ENCODE measurements at places on chromosomes 1 and 21. TPM values are rescaled to one million over a fixed set of nuclear protein-coding genes. Genes with fewer than 3 reads are reported as not detected.

DNA sequence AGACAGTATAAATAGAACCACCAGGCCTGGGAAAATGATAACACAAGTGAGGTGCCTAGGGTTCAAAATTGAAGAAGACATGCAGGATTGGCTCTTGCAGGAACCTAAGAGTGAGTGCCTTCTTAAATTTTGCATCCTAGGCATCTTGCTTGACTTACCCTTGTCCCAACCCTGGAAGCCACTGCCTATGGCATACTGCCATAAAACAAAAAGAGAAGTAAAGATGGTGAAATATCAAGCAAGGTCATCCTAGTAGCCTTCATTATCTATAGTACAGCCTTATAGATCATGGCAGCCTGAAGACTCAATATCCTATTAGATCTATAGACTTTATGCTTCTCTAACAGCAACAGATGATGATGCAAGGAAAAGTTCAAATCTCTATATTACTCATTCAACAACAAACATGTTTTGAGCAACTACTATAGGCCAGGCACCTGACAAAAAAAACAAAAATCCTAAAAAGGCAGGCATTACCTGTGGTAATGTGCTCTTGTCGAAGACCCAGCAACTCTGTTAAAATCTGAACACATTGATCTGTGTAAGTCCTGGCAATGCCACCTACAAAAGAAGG lies 6.3 kb downstream of the AP4B1 start:
- no peak for DNase-seq

The JTB gene
- total RNA-seq: 123 TPM

- DNase-seq: no peak
Observed at GRCh38 chr21:31342348-31342747, 1.7 kb downstream of the TIAM1 start.

DNA sequence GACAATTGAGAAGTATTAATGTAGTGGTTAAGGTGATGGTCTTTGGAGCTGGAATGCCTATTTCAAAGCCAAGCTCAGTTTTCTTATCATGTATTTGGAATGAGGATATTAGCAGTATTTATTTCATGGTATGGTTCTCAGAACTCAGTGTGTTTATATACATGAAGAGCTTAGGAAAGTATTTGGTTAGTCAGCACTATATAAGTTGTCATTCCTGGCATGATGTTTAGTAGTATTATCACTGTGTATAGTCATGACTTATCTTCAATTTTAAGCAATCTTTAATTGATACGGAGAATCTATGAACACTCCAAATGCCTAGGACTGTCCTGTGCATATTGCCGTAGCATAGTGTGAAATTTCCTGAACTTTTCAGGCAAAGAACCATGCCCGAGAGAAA lies 501.9 kb upstream of the USP24 start:
- DNase-seq: no peak

DNA sequence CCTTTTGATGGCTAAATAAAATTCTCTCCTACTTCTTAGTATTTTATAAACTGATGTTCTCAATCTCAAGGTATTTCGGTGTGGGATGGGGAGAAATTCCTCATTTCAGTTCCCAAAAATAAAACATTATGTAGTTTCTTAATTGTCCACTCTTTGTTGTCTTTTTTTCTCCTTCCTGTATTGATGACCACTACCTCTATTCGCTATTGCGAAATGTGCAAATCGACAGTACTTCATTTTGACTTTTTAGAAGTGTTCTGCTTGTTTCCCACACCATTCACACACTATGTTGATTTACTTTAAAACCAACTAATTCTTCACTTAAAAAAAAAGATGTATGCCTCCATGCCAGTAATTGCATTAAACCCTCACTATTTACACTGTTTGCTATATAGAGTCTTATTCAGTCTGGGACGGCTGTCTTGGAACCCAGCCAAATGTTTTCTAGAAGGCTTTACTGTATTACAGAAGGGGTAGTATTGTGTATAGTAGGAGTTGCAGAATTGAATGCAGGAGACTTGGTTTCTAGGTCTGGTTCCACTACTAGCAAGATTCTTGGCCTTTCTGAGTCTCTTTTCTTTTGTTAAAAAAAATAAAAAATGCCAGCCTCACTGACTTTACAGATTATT lies 5.6 kb downstream of the RNF2 start:
- no peak for DNase-seq

The LRRC38 gene
- total RNA-seq: not detected

The CADM3 gene
- total RNA-seq: not detected

GRCh38 chr1:203512517-203512847 lies 18.5 kb downstream of the OPTC start:
- no peak for DNase-seq

GRCh38 chr1:163933437-163933836 lies 611.7 kb downstream of the NUF2 start:
- DNase-seq: no peak

- DNase-seq: no peak
Observed at GRCh38 chr1:161420763-161421455, 53.2 kb upstream of the CFAP126 start.

The BRDT gene
- not detected for total RNA-seq

- no peak for DNase-seq
Observed at GRCh38 chr1:168693197-168693871, 35.7 kb downstream of the DPT start.

GRCh38 chr1:58412071-58412580 lies 134.4 kb downstream of the OMA1 start:
- no peak for DNase-seq

DNA sequence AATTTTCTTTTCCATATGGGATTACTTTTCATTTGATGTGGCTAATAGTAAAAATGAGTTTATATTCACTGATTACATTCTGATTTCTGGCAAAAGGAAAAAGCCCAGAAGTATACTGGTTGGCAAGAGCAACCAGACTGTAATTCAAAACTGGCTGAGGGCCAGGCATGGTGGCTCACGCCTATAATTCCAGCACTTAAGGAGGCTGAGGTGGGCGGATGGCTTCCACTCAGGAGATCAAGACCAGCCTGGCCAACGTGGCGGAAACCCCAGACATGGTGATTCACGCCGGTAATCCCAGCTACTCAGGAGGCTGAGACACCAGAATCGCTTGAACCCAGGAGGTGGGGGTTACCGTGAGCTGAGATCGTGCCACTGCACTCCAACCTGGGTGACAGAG lies 14.5 kb downstream of the SYT11 start:
- DNase-seq: no peak

The ZSCAN20 gene
- 2.7 TPM for total RNA-seq

DNA sequence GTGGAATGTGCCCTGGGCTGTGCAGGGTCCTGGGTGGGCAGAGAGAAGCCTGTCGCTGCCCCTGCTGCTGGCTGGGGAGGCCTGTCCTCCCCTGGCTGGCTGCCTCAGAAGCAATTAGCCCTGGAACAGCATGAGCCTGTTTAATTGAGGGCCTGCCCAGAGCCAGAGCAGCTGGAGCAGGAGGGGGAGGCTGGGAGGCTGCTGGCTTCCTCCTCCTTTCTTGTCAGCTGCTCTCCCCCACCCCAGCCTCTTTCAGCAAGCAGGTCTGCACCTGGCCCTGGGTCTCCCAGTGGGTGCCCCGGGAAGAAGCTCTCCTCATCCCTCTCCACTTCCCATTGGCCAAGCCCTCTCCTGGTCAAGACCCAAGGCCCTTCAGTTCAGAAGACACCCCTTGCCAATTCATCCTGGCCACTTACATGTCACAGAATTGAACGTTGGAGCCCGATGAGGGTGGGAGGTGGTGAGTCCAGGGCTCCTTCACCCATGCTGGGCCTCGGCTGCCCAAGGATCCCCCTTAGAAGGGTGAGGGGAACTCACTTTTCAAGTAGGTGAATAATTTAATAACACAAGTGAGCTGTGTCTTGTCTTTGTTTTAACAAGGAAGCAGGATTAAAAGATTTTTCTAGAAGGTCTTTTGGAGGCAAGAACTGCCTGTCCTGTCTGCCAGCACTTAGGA lies 13.2 kb downstream of the AMPD2 start:
- DNase-seq: no peak

DNA sequence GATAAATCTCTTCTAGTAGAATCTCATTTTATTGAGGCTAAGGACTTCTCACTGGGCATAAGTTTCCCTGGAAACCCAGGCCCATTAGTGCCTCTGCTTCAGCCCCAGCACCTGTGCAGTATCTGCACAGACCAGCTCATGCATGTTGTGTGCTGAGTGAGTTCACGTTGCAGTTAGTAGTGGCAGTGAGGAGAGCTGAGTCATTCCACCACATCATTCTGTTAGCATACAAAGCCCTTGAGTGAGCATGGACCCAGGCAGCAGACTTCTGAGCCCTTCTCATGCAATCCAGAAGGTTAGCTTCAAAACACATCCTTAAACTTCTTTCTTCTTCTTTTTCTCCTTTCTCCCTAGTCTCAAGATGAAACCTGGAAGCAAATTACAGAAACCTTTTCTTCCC lies 45.8 kb upstream of the NTPCR start:
- no peak for DNase-seq

- no peak for DNase-seq
Observed at GRCh38 chr1:2874607-2875480, 73.4 kb upstream of the TTC34 start.

DNA sequence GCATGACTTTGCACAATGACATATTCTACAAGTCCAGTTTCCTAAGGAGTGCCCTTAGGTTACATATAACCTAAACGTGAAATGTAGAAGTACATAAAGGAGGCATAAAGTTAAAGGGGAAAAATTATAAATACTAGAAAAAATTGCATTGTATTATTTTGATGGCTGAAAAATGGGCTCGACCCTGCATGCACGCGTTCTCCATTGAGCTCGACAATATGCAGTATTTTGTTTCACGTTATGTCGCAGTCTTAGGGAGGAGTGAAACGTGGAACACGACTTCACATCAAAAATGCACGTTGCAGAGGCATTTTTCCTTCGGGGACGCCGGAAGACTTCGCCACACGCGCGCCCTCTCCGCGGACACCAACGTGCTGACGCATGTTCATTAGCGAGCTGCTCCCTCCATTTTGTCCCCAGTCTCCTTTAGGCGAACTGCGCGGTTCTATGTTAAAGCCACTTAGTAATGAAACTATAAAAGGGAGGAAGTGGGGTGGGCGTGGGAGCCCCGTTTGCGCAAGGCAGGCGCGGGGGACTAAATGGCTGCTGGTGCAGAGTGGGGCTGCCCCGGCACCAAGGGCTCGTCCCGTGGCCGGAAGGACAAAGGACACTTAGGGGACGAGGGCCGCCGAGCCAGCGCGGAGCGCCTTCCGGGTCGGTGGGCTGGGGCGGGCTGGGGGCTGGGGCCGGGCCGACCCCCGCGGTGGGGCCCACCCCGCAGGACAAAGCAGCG lies 749 bp upstream of the COX20 start:
- DNase-seq: peak; percentile 96

Measured in Caco-2 (cell line).